ENCODE measurements at places on chromosomes 12 and 14. TPM values are rescaled to one million over a fixed set of nuclear protein-coding genes. Genes with fewer than 3 reads are reported as not detected.

The ARMH4 gene
- not detected for total RNA-seq

The LIN7A gene
- 0.75 TPM for total RNA-seq

DNA sequence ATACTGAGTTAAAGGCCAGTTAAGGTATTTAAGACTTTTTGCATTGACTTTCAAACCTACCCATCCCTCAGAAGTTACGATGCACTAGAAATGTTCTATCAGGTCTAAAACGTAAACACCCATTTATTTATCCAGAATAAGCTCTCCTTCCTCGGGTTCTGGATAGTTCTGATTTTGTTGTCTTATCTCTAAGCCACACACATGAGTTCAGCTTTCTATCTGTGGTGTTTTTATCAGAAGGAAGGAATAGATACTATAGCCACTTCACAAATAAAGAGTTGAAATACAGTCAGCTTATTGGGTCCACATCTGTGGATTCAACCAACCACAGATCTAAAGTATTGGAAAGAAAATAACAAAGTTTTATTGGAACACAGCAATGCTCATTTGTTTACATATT, 5.4 kb downstream of the SFSWAP start:
- peaks cover 12% of the 10 kb centered on the region for H3K4me1 ChIP-seq
- no peak overlapping the region for H3K27ac ChIP-seq
- no peak overlapping the region for H3K4me3 ChIP-seq
- peaks cover 34% of the 10 kb centered on the region for H3K36me3 ChIP-seq

- no peak overlapping the region for H3K27ac ChIP-seq
- no peak for DNase-seq
- no peaks in the 10 kb centered on the region for H3K27me3 ChIP-seq
- peaks cover 25% of the 10 kb centered on the region for H3K4me1 ChIP-seq
- peaks cover 13% of the 10 kb centered on the region for H3K36me3 ChIP-seq
Measured at GRCh38 chr14:73058922-73059673, 764 bp downstream of the RBM25 start.

DNA sequence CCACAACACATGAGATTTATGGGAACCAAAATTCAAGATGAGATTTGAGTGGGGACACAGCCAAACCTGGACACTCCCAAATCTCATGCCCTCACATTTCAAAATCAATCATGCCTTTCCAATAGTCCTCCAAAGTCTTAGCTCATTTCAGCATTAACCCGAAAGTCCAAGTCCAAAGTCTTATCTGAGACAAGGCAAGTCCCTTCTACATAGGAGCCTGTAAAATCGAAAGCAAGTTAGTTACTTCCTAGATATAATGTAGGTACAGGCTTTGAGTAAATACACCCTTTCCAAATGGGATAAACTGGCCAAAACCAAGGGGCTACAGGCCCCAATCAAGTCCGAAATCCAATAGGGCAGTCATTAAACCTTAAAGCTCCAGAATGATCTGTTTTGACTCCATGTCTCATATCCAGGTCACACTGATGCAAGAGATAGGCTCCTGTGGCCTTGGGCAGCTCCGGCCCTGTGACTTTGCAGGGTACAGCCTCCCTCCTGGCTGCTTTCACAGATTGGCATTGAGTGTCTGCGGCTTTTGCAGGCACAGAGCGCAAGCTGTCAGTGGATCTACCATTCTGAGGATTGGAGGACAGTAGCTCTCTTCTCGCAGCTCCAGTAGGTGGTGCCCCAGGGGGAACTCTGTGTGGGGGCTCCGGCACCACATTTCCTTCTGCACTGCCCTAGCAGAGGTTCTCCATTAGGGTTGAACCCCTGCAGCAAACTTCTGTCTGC, 60.1 kb downstream of the LRIG3 start:
- H3K36me3 ChIP-seq: no peaks in the 10 kb centered on the region
- no peak for DNase-seq
- H3K4me1 ChIP-seq: no peaks in the 10 kb centered on the region
- no peak overlapping the region for H3K27ac ChIP-seq
